ENCODE measurements at places on chromosomes 16 and 17.

GRCh38 chr16:72811188-72811720 is 236.7 kb downstream of the ZFHX3 start:
- DNase-seq, result no peak

GRCh38 chr16:66690106-66690847 is 6.3 kb downstream of the CMTM4 start:
- no peak for DNase-seq

GRCh38 chr16:17448640-17449638 is 21.8 kb downstream of the XYLT1 start:
- peak; percentile 18 for DNase-seq

- DNase-seq, result no peak
Measured at GRCh38 chr16:873889-874288, 73.4 kb upstream of the GNG13 start.

DNA sequence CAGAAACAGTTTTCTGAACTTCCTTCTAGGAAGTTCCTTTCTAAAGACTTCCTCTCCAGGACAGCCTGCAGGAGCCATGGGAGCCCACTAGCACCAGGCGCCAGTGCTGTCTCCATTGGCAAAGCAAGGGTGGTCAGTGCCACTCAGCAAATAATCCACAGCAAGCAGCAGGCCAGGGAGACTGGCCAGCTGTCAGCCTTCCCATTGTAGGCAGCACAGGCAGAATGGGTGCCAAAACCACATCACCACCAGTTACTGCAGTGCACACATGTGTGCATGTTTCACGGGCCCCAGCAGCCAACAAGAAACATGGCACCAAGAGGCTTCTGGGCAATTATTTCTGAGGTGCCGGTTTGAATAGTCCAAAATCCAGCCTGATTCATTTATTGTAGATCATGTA is 26.7 kb downstream of the DNASE1 start:
- DNase-seq, result no peak

DNA sequence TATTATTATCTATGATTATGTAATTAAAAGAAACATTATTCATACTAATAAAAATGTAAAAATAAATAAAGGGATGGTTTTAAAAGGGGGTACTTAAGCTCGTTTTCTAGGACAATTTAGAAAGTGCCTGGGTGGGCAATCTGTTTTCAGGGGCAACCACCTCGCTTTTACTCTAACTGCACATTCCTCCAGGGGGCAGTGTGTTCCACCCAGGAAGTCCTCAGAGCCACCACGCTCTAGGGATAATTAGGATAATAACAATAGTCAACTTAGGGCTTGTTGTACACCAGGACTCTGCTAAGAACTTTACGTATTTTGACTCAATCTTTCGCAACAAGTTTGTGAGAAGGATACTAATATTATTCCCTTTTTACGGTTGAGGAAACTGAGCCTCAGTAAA is 396.7 kb upstream of the MAF start:
- no peak for DNase-seq

DNA sequence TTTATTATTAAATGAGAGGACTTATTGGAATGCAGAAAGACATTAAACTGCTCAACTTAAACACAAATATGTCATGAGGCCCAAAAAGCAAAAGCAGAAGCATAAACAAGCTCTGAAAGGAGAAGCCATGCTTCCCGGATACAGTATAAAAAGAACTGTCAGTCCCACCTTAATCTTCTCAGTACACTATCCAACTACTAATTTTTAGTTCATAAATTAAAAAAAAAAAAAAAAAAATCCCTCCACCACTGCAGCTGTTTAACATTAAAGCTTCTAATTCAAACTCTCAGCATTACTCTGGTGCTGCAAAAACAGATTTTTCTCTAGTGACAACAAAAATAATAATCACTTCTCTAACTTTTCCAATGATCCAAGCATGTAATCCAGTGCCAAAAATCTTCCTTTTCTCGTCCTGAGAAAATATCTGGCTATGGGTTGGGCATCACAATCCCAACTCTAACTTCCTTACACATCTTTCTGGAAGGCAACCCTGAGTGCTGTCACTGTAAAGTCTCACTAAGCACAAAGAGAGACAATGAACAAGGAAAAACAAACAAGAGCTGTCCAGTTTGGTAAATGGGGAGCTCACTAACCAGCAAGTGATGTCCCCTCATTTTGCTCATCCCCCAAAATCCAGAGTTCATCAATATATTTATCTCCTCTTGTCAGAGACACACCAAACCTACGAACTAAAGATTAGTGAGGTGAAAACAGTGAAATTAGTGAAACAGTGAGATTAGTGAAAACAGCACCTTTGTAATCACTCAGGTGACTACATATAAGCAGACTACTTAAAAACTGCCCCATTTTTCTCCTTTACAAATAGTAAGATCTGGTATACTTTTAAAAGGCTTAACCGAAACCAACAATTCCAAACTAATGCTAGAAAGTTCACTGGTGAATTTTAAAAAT is 5.5 kb downstream of the USP32 start:
- no peak for DNase-seq

DNA sequence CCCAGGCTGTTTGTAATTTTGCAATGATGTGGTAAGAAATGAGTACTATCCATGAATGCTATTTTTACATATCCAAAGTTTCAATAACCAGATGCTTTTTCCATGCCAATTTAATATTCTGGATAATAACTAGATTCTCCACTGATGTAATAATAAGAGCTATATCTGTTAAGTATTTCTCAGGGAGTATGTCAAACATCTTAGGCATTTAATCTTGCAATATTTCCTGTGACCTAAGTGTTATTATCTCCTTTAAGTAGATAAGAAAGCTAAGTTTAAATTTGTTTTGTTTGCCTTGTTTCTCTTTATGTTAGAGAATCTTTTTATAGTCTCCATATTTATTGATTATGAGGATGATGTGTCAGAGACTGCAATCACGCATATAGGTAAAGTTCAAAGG is 32.3 kb upstream of the HS3ST3A1 start:
- no peak for DNase-seq

DNA sequence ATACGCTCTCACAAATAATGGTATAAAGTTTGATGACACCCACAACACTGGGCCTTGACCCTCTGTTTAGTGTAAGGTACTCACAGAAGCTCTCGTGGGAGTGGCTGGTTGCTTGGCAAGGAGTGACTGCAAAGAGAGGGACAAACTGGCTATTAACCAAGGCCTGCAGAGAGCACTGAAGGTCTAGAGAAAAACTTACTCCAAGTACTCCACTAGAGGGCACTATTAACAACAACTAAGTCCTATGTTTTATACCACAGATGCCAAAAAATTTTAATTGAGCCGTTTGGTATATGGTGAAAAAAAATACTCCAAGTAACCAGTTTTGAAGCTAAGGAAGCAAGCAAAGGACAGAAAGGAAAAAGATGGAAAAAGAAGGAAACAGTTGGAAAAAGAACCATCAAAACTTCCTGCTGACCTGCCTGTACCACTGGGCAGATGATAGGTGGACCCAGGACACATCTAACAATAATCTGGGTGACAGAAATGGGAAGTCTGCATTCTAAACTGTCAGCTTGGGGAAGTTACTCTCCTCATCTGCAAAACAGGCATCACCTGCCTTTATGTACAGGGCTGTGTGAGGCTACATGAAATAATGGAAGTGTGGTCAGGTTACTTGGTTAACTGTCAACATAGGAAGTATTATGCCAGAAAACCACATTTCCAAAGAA is 23.2 kb downstream of the DYNC1LI2 start:
- DNase-seq, result no peak

GRCh38 chr16:55453909-55454308 is 25.1 kb upstream of the MMP2 start:
- no peak for DNase-seq

- no peak for DNase-seq
Measured at GRCh38 chr17:36848008-36848902, 89.0 kb upstream of the LHX1 start.

DNA sequence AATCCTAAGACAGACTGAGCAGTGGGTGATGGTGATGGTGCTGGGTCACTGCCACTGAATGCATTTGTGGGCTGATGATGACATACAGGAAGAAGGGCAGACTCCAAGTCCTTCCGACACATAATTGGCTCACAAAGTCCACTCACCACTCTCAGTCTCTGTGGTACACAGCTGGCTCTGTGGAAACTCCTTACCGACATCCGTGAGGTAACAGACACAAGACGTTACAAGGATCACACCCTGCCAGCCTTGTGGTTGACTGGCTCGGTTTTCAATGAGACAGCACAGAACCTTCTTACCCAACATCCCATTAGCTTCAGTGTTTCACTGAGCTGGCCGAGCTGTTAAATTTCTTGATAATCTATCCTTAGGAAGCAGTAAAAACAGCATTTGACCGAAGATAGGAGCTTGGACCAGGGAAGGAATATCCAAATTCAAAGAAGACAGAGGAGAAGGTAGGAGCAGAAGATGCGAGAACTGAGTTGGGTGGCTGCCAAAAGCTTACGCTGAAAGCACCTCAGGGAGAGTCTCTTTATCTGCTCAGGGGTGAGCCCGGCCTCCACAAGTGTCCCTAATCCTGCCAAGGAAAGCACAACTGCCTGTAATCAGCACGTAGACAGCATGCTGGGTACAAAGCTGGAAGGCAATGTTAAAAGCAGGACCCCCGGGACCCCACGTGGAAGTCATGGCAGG is 5.5 kb upstream of the MXRA7 start:
- DNase-seq, result no peak

DNA sequence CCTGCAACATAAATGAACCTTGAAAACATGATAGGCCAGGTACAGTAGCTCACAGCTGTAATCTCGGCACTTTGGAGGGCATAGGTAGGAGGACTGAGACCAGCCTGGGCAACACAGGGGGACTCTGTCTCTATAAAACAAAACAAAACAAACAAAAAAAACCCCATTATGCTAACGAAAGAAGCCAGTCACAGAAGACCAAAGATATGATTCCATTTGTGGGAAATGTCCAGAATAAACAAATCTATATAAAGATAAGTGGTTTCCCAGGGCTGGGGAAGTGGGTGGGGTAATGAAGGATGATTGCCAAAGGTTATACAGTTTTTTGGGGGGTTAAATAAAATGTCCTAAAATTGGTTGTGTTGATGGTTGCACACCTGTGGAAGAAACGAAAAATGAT is 36.5 kb upstream of the SIAH1 start:
- no peak for DNase-seq

DNA sequence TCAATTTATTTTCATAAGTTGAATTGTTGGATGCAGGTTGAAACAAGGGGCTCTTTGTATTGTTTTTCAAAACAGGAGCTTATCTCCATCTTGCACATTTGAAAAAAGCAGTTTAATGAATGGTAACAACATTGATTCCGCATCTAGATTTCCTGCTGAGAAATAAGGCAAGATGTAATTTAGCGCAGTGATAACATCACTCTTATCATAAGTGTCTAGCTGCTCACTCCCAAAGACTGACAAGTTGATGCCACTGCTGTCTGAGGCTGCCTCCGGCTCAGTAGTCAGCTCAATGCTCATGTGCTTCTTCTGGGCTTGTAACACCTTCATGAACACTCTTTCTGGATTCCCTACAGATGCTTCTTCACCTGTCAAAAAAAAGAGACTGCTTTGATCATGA is 92.4 kb downstream of the KPNA2 start:
- DNase-seq, result no peak

DNA sequence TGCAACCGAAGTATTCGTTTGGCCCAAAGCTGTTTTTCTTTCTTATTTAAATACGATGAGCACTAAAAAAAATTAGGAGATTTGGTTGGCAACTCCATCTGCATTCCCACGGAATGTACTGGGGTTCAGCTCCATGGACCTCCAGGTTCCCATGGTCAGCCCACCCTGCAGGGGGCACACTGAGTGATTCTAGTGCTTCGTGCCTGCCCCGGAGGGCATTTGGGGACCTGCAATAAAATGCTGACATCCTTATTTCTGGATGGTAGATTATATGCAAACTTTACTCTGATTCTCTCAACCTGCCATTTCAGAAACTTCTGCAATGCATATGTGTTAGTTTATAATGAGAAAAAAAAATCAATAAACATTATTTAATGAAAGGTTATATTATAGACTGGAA is 339.4 kb downstream of the XYLT1 start:
- no peak for DNase-seq

GRCh38 chr16:57622361-57623250 is 5.8 kb upstream of the ADGRG1 start:
- DNase-seq, result no peak

DNA sequence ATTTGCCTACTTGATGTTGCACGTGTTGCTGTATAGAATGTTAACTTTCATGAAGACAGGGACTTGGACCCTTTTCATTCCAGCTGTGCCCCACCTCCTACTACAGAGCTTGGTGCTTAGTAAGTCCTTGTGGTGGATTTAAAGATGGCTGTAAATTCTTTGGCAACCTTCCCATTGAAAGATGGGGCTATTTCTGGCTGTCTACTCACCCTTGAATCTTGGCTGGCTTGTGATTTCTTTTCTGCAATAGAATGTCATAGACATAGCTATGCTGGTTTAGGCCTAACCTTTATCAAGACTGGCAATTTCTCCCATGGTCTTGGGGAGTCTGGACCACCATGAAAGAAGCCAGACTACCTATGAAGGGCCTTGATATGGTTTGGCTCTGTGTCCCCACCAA is 59.0 kb downstream of the ACSM2A start:
- DNase-seq, result no peak

DNA sequence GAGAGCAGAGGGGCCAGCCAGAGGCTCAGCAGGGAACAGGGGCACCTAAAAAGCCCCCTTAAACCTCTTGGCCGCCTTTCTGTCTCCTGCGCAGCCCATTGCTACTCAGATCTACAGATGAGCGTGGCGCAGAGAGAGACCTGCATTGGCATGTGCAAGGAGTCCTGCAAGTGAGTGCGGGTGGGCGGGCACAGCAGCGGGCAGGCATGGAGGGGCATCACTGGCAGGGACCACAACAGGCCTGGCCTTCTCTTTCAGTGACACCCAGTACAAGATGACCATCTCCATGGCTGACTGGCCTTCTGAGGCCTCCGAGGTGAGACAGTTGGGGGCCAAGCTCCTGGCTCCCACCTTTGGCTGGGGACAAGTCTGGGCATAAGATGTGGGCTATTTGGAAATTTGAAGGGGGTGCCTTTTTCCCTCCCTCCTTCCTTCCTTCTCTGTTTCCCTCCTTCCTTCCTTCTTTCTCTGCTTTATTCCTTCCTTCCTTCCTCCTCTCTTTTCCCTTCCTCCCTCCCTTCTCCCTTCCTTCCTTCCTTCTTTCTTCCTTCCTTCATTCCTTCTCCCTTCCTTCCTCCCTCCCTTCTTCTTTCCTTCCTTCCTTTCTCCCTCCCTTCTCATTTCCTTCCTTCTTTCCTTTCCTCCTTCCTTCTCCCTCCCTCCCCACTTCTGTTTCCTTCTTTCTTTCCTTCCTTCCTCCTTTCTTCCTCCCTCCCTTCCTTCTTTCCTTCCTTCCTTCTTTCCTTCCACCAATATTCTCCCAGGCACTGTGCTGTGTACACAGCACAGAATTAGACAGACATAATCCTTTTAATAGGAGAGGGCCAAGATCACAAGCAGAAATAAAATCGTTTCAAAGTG is 75.2 kb downstream of the SCNN1B start:
- DNase-seq, result no peak

DNA sequence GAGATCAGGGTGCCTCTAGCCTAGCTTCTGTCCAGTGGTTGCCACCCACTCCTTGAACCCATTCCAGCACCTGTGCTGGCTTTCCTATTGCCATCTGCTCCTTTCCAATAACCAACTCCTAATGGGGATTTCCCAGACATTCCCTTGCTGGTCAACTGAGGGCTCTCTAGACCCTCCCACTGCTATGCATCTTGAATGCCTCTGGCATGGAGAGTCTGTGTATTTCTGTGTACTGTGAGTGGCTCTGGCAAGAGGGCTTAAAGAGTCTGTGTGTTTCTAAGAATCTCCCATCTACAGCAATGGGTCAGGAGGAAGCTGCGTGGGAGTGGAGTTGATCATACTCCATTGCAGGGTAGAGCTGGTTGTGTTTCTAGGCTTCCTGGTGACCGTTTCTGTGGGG is 11.0 kb upstream of the EPN3 start:
- no peak for DNase-seq

All from activated naive CD4-positive, alpha-beta T cell treated with anti-CD3 and anti-CD28 coated beads, Interleukin-2, amount 50 U/mL, for 16 hours (primary cell).